Stimulated activated CD8-positive, alpha-beta memory T cell treated with anti-CD3 and anti-CD28 coated beads, Interleukin-15, amount 100 ng/mL, for 24 hours (primary cell): ENCODE measurements at places on chromosomes 6 and 20.

DNA sequence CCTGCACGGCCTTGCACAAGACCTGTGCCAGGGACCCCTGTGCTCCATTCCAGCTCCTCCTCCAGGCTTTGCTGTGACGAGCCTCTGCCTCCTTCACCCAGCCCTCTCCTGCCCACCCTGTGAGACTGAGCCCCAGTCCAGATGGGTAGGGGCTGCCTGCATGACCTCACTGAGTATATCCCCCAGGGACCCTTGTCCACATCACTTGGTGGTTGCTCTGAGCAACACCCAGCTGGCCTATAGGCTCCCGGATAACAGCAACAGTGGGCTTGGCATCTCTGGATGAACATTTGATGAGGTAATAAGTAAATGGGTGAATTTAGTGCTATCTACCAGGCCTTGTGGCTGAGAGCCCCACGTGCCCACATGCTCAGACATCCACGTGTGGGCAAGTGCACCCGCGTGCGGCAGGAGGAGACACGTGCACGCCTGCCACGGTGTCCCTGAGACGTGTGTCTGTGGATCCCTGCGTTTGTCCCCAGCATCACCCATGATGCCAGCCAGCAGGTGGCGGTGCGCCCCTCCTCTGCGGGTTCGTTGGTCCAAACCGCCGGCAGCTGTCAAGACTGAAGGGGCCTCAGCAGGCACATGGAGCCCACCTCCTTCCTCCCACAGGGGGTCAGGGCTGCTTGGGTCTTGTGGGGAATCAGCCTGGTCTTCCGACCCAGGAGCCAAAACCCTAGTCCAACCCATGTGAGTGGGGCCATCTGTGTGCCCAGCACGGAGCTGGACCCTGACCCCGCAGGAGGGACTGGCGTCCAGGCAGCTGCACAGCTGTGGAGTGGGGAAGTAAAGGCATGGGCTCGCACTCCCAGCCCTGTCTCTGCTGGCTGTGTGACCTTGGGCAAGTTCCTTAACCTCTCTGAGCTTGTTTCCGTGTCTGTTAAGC, 45.9 kb downstream of the FGD2 start:
- peak; percentile 67 for DNase-seq

DNA sequence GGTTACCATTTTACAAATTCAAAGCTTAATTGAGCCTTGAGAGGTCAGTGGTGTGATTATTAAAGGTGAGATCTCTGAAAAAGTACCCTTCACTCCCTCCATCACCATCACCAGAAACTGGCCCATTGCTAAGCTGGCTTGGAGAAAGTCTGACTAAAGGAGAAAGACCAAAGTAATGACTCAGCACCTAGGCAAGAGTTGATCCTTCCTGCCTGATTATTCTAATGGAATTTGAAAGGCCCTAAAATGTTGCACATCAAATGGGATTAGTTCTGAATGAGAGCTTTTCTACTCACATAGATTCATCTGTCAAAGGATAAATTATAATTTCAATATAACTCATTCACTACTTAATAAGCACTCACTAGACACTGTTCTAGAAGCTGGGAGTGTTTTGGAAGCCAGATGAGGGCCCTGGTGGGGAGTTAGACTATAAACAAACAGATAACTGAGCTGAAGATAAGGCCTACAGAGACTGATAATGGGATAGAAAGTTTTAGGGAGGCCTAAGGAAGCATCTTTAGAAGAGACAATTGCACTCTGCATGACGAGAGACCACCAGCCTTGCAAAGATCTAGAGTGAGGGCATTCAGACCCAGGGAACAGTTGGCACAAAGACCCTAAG, 366.7 kb downstream of the SYNE1 start:
- no peak for DNase-seq

DNA sequence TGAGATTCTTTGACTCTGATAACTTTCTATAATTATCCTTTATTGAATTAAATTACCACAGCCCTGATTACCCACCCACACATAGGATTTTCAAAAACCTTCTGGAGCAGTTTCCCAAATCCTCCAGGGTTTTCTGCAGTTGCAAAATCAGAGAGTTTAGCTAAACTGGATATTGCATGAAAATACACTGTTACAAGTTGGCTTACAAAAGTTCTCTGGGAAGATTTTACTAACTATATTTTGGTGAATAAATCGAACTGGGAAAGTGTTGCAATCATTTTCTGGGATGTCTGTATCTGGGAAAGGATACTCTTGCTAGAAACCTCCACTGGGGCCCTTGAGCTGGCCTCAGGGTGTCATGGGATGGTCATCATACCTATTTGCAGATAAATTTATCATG, 97.6 kb upstream of the STMND1 start:
- DNase-seq = no peak

DNA sequence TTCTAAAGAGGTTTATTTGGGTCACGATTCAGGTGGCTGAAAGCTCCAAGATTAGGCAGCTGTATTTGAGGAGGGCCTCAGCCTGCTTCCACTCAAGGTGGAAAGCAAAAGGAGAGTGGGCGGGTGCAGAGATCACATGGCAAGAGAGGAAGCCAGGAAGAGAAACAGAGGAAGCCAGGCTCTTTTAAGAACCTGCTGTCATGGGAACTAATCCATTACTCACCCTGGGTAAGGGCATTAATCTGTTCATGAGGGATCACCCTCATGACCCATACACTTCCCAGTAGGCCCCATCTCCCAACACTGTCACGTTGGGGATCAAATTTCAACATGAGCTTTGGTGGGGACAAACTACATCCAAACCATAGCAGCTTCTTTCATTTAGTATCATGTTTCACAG, 53.9 kb downstream of the DHX35 start:
- no peak for DNase-seq

- no peak for DNase-seq
These were observed 38.5 kb upstream of the GCLC start for GRCh38 chr6:53583451-53583850.

GRCh38 chr6:131574133-131574532, 1.1 kb downstream of the ARG1 start:
- DNase-seq = no peak

DNA sequence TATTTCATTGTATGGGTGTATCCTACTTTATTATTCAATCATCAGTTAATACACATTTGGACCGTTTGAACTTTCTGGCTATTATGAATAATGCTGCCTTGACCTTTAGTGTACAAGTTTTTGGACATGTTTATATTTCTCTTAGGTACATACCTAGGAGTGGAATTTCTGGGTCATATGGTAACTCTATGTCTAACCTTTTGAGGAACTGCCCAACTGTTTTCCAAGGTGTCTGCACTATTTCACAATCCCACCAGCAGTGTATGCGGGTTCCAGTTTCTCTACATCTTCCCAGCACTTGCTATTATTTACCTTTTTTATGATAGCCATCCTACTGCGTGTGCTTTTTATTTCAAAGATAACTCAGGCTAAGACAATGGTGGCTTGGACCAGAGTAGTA, 14.3 kb upstream of the SLC13A3 start:
- no peak for DNase-seq

GRCh38 chr6:101344885-101345284, 48.6 kb upstream of the GRIK2 start:
- no peak for DNase-seq

DNA sequence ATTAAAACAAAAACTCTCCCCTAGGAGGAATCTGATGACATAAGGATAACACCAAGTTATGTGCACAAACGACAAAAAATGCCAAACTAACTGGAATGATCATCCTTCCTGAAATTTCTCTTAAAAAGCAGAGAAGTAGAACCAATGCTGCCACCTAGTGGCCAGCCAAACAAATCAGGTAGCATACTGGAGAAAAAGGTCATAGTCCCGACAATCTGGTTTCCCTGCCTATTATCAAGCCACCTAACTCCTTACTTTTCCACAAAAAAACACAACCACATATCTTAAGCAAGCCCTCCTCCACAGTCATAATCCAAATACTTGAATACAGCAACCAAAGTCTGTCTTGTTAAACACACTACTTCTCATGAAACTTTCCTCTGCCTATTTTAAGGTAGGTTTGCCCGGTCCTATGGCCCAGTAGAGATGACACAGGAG, 5.3 kb downstream of the OARD1 start:
- peak; percentile 25 for DNase-seq

DNA sequence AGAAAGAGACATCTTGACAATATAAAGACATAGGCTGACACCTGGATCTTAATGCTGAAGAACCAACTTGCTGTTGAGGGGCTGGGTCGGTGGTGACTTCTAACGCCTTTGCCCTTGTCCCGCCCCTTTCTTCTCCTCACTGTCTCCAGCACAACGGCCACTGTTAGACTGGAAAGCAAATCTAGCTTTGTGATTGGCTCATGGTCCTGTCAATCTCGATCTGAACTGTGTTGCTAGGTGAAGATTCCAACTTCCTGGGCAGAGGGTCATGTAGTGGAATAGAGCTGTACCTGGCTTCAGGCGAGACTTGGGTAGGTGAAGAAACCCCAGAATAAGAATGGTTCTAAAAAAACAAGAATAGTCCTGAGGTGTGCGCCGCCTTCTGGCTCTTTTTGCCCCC, at the start of gene PGK2:
Gene PGK2, minus strand, starts transcription at position 110 of the 400 bp plus-strand sequence. Its CDS starts 98 bp downstream, at position 12.
- no peak for DNase-seq

DNA sequence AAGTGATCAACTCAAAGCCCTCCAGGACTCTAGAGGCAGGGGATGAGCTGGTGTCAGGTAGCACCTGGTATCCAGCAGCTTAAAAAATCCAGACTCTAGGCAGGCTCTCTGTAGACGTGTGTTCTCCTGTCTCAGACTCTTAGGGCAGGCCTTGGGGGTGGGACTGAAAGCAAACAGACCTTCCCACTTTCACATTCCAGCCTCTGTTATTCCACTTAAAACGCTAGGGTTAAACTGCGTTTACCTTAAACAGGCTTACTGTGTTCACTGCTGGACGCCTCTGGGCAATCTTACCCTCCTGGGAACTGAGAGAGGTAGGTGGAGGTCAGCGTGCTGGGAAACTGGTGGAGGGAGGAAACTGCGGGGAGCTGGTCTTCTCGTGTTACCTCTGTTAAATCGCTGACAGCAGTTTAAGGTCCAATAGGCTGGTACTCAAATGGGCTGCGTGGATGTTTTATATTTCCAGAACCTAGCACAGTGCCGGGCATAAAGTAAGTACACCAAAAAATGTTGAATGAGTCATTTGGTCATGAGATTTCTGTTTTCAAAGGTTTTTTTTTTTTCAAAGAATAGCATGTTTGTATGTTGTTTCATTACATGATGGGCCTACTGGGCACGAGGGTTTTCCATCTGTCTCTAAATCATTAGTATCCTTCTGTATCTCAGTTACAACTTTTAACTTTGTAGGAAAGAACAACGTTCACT, at the start of gene GCNT2:
Gene GCNT2, plus strand, starts transcription at position 248 of the 705 bp plus-strand sequence. CDS start 7,561 bp downstream, outside the sequence.
- DNase-seq = no peak

DNA sequence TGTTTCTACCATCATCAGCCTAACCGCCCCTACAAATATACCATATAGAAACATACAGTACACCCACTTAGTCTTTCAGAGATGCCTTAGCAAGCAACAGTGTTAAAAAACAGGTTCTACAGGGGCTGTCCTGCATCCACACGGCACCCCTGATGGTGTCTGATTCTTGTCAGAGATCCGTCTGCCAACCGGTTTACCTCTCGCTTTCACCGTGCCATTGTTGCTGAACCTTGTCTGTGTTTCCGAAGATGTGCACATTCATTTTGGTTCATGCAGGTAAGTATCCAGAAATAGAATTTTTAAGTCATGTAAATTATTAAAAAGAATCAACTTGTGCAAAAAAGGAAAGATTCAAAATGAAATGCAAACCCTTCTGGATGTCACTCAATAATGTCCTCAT, 52.9 kb downstream of the EPHA7 start:
- no peak for DNase-seq

DNA sequence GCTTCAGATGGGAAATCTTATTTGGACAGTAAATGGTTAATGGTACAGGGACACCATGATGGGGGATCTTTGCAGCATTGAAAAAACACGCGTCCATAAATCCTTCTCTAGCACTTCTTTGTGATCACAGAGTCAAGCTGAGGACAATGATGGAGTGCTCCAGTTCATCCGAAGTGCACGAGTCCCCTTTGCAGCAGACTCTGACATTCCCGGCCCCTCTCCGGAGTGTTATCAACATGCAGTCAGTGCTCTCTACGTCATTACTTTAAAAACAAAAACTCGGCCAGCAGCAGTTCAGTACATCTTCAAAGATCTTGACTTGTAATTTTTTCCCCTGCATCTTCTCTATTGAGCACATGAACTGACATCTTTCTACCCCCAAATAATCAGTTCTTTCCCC, 185.5 kb upstream of the AKAP12 start:
- no peak for DNase-seq

- no peak for DNase-seq
These were observed 501.4 kb downstream of the EPM2A start for GRCh38 chr6:145233955-145234354.

DNA sequence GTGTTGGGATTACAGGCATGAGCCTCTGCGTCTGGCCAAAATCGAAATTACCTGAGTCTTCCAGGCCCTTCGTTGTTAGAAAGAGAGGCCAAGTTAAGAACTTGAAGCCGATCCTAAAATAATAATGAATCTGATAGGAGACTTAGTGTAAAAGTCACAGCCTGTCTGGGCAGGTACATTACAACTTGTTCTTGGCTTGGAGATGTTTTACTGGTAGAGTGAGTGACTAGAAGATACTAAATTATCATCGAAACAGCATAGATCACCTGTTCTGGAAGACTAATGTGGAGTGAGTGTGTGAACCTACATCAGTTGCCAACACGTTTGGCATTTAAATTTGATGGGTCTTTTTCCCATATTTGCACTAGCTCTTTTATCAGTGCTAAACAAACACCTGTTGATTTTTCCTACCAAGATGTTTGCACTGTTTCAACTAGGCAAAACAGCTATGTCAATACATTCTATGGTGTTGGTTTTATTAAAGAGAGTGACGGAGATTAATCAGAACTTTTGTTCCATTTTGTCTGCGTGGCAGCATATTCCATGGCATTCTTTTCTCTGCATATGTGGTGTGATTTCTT, 4.6 kb upstream of the TMEM217 start:
- DNase-seq = no peak

- no peak for DNase-seq
These were observed 56.4 kb upstream of the PTGIS start for GRCh38 chr20:49624317-49624716.

DNA sequence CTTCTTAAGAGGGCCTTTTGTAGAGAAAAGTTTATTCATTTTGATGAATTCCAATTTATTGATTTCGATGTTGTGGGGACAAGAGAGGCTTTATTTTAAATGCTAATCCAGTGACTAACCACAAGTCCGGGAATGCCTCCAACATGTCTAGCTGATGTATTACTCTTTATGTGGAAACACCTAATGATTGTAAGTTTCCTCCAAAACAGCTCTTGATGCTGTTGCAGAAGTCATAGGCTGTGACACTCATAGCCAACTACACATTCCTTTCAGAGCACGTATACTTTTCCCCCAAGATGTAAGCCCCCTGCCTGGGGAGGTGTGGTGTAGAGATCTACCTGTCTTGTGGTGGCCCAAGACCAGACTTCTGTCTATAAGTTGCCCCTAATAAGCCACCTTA, 61.3 kb upstream of the RNF24 start:
- no peak for DNase-seq
